Stimulated activated CD4-positive, alpha-beta T cell treated with anti-CD3 and anti-CD28 coated beads, Interleukin-2, amount 100 ng/mL, for 24 hours (primary cell): ENCODE measurements at places on chromosomes 2 and 18.

GRCh38 chr2:212832211-212833195 lies 293.9 kb upstream of the ERBB4 start:
- no peak for DNase-seq

DNA sequence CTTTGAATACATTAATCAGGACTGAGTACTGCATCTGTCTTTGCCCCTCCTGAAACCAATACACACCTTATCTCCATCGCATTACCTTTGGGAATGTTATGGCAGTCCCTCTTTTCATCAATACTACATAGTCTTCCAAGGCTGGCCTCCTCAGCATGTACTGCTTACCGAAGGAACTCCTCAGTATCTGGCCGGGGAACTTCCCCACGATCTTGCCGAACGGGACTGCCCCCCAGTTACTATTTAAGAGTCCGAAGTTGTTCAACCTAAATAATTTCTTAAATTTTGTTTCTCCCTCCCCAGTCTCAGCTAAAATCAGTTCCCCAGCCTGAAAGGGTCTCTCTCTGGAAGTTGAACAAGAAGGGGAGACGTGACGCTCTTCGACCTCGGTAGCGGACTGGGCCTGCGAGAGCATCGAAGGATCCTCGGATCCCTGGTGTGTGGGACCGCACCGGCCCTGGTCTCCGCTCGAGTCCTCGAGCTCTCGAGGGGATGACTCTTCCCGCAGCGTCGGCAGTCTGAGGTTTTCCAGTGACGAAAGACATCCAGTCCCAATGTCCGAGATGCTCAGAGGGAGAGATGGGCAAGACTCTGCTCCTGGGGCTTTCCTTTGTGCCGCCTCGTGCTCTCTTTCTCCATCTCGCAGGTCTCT lies 489 bp downstream of the TRMT61B start:
- peak; percentile 19 for DNase-seq

DNA sequence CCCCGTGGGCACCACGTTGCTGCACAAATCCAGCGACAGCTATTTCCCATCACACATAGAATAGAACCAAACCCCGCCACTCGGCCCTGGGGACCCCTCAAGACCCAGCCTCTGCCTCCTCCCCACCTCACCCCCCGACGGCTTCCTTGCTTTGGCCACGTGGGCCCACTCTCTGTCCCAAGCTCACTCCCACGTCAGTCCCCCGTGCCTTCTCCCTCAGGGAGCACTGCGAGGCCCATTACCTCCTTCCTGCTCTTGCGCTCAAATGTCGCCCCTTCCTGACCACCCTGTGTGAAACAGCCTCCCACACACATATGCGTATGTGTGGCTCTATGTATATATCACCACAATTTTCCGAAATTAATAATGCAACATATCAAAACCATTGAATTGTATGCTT lies 239.7 kb downstream of the SH3BP4 start:
- DNase-seq: no peak

DNA sequence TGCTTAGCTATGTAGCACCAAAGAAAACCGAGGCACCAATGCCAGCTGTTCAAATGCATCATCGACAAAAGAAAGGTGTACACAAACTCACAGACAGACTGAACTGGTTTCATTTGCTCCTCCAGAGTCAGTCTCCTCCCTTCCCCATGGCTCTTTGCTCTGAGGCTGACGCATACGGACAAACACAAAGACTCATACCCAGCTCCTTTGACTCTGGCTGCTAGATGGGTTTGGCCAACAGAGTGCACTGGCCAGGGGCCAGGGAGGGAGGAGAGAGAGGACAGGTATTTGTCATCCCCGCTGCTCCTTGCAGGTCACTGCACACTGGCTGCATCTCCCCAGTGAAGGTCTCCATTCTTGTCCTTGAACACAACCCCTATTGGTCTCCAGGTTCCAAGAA lies 40.7 kb downstream of the DNER start:
- DNase-seq: no peak
